Uterus (tissue), 4 donors: ENCODE measurements at places on chromosomes 2 and 18.

GRCh38 chr2:127630864-127631540 lies 15.0 kb upstream of the GPR17 start:
- no peak for DNase-seq

GRCh38 chr2:128630974-128631697 lies 312.5 kb upstream of the HS6ST1 start:
- DNase-seq = no peak

- DNase-seq = no peak
Observed at GRCh38 chr2:28277466-28277865, 115.2 kb upstream of the FOSL2 start.

- DNase-seq = no peak
Observed at GRCh38 chr18:13527730-13528129, 198.6 kb downstream of the FAM210A start.

DNA sequence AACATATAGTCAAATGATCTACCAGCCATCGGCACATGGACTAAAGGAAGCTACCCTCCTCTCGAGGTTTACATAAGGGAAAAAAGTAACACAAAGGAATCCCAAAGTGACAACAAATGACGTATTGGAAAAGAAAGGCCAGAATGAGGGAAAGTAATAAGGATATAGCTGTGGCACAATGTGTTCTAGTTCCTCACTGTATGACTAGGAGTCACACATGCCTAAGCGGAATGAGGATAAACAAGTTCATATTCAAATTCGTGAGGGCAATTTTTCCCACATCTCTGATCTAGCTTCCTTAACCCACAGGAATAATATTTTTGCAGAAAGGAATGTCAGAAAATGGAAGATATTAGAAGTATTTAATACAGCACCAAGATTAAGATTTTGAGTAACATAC lies 162.3 kb upstream of the PID1 start:
- DNase-seq = no peak

- no peak for DNase-seq
Observed at GRCh38 chr2:5464657-5465056, 227.5 kb upstream of the SOX11 start.

GRCh38 chr2:236960531-236960930 lies 125.2 kb upstream of the COPS8 start:
- no peak for DNase-seq

- DNase-seq = no peak
Observed at GRCh38 chr2:51401546-51401945, 369.6 kb upstream of the NRXN1 start.

DNA sequence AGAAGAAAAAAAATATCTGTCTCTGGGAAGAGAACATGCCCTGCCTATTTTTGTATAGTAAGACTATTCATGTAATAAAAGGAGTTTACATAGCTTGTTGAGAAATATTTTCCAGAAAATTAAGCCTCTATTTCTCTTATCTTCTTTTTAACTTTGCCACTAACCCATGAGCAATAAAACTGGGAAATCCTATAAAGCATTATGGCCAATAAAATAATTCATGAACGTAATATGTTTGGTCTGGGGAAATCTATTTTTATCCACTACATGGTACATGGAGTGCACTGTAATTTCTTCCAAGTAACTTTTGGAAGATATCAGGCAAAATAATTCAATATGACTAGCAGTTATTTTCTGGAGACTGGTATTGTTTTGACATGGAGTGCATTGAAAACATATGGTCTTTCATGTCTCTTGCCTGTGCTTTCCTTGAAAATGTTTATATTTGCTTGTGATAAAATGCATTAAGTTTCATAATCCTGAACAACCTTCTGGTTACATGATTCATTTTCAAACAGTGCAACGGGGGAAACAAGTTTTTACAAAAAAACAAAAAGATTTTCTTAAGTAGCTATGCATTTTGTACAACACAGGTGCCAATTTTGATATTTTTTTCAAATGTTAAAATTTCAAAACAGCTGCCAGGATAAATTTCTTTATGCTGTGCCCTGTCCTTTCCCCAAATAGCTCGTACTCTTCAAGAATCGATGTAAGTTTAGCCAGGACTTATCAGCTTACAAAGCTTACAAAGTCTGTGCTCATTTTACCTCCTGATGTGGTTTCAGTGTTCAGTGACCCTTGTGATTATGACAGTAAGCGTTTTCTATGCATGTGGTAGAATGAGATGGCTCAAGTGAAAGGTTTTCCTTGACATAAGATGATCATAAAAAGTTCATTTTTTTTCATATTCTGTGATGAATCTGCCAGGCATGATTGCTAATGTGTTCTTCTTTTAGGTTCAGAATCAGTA lies 194.5 kb downstream of the UBE2E3 start:
- DNase-seq = no peak

- DNase-seq = no peak
Observed at GRCh38 chr2:64941143-64941542, 48.1 kb upstream of the SLC1A4 start.

- DNase-seq = no peak
Observed at GRCh38 chr18:73979742-73980141, 167.9 kb downstream of the FBXO15 start.

DNA sequence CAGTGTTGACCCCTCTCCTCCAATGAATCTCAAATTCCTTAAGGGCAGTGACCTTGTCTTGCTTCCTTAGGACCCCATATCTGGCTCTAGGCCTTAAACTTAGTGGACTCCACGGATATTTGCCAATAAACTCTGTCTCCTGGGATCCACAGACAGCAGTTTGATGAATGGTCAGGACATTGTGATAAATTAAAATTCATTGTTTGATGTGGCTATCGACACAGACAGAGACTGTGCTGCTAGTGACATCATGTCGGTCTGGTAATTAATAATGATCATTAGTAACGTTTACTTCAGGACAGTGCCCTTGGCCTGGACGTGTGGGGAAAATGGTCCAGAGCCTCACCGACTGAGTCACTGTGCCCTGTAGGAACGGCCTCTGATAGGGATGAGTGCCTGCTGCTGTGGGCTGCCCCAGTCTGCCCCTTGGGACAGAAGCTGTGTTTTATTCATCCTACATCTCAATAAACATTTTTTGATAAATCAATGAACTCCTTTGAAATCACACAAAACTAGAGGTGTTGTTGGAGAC lies 5.2 kb upstream of the SLC35F6 start:
- no peak for DNase-seq

GRCh38 chr2:32242331-32242730 lies 22.4 kb downstream of the NLRC4 start:
- no peak for DNase-seq

GRCh38 chr2:60152226-60152833 lies 401.1 kb downstream of the BCL11A start:
- no peak for DNase-seq

DNA sequence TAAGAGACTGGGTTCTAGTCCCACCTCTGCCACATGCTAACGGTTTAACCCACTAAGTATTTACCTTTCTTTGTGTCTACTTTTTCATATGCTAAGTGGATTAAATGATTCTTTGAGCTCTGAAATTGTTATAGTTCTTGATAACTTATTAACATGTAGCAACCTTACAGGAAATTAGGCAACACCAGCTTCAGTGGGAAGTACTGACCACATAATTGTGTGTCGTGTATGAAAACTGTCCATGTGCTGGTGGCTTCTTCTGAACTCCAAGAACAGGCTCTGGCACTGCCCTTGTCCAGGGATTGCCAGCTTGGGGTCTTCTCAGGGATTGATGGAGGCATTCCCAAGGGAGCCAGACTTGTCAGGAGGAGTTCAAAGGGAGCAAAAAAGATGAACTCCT lies 427.7 kb downstream of the TGIF1 start:
- DNase-seq = no peak
